ENCODE measurements at places on chromosomes 3 and 15.

- no peak for DNase-seq
Measured at GRCh38 chr3:14199641-14200040, 21.0 kb downstream of the LSM3 start.

GRCh38 chr15:70866982-70867641 lies 13.2 kb upstream of the LARP6 start:
- DNase-seq = no peak

GRCh38 chr15:60678632-60679031 lies 199.7 kb upstream of the ICE2 start:
- DNase-seq = no peak

DNA sequence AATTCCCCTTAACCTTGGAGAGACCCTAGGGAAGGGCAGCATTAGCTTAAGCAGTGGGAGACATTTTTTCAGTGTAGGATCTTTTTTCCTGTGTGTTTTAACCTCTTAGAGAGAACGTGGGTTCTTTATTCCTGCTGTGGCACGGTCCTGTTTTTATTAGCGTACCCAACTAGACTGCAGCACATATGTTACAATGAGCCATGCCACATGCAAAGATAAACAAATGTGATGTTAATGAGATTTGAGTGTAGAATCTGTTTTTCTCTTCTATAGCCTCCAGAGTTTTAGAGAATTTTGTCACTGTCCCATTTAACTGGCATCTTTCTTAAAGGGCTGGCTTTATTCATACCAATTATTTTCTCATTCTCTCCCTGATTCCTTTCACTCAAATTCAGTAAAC lies 347.5 kb downstream of the CNTN4 start:
- no peak for DNase-seq

GRCh38 chr3:1404270-1404962 lies 311.6 kb downstream of the CNTN6 start:
- DNase-seq = no peak

GRCh38 chr3:138775254-138775595 lies 59.5 kb downstream of the PIK3CB start:
- no peak for DNase-seq

DNA sequence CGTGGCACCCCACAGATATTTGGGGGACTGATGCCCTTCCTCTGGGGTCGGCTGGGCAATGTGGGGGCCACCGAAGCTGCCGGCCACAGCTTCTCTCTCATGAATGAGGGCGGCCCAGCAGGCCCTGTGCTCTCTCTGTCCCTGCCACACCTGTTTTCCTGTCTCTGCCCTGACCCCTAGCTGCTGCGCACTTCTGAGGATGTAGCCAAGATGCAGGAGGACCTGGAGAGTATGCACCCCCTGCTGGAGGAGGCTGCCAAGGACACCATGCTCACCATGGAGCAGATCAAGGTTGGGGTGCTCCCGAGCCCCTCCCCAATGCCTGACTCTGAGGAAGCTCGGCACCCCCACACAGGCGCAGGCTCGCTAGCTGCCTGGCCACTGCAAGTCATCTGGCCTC lies 59.7 kb downstream of the SEMA3G start:
- DNase-seq = no peak

- DNase-seq = no peak
Measured at GRCh38 chr3:73827725-73828211, 203.0 kb upstream of the PDZRN3 start.

- DNase-seq = no peak
Measured at GRCh38 chr3:99866261-99866761, 48.6 kb downstream of the CMSS1 start.

- DNase-seq = no peak
Measured at GRCh38 chr3:27500035-27500434, 15.9 kb upstream of the SLC4A7 start.

- DNase-seq = no peak
Measured at GRCh38 chr3:32303399-32303747, 64.9 kb downstream of the CMTM8 start.

DNA sequence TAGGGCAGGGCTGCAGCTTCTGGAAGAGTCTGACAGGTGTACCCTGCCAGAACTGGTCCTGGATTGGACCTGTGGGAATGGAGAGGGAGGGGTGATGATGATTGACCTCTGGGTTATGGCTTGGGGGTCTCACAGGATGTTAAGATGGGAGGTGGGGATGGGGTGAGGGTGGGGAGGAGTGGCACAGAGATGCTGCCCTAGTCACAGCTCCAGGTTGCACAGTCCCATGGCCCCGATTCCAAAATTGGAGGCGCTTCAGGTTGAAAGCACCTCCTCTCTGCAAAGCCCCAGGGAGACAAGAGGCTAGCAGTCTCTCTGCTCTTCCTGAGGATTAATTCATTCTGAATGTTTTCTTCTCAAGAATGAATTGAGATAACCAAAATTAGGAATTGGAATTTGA lies 101.4 kb downstream of the FAM43A start:
- DNase-seq = no peak
